ENCODE measurements at places on chromosomes 3 and 15.
A peak's percentile ranks its signal among the peaks of the same experiment; 100 is the strongest.

GRCh38 chr15:60936186-60936585, 292.9 kb downstream of the RORA start:
- DNase-seq, result no peak

DNA sequence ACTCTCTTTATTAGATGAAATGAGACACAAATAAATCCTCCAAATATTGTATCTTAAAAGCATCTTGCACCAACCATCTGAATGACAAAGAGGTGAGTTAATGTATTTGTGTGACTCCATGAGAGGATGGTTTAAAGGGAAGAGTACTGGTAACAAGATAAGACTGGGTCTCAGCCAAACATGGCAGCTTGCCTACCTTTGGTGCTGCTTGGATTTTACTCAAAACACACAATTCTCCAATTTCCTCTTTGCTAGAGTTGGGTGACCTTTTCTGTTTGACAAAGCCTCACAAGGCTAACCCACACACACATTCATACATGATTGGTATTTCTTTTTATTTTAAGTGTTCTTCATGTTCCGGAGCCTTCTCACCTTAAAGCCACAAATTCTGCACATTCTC, 506.4 kb downstream of the FGF12 start:
- no peak for DNase-seq

DNA sequence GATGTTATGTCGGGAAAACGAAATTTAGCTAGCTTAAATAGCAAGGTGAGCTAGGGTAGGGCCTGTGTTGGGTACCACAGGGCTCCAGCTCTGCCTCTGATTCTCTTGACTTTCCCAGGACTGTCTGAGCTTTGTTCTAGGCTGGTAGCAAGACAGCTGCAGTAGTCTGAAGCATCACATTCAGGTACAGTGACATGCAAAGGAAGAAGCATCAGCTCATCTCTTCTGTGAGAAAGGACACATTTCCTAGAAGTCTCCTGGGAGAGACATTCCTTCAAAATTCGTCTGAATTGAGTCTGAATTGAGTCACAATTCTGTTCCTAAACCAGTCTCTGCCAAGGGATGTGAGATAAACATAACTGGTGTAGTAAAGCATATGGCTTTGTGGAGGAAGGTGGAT, 8.5 kb upstream of the UBXN7 start:
- DNase-seq, result peak; percentile 21

DNA sequence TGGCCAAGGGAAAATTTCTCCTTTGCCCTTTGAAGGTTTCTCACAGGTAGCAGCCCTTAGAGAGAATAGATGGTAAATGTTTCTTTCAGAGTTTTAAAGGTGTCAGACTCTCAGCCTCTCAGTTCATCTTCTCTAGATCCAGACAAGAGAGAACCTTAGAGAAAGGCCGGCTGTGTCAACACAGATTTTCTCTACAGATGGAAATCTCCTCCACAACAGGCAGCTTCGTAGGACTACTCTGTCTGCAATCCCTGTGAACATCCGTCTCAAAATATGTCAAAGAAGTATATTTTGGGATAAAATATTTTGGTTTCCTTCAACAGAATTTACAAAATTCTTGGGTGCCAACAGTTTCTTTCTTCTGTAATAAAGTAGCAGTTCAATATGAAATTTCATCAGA, 282.1 kb upstream of the POU1F1 start:
- no peak for DNase-seq

- no peak for DNase-seq
Observed at GRCh38 chr3:45936261-45936660, 7.0 kb upstream of the CXCR6 start.

GRCh38 chr3:7190095-7190494, 329.2 kb downstream of the GRM7 start:
- no peak for DNase-seq

- peak; percentile 84 for DNase-seq
Observed at GRCh38 chr15:95162967-95163531, 931.7 kb downstream of the MCTP2 start.

GRCh38 chr3:183826448-183827250, 1.3 kb upstream of the MAP6D1 start:
- no peak for DNase-seq

DNA sequence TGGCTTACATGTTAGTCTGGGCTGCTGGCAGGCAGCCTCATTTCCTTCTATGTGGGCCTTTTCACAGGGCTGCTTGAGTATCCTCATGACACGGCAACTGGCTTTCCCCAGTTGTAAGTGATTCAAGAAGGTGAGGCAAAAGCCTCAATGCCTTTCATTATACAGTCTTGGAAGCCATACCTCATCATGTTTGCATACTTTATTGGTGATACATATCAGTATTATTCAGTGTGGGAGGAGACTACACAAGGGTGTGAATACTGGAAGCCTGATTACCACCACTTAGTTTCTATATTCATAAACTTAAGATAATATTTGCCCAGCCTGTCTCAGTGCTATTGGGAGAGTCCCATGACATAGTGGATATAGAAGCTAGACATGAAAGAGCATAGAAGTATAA, 346.8 kb downstream of the SOX2 start:
- DNase-seq, result no peak

DNA sequence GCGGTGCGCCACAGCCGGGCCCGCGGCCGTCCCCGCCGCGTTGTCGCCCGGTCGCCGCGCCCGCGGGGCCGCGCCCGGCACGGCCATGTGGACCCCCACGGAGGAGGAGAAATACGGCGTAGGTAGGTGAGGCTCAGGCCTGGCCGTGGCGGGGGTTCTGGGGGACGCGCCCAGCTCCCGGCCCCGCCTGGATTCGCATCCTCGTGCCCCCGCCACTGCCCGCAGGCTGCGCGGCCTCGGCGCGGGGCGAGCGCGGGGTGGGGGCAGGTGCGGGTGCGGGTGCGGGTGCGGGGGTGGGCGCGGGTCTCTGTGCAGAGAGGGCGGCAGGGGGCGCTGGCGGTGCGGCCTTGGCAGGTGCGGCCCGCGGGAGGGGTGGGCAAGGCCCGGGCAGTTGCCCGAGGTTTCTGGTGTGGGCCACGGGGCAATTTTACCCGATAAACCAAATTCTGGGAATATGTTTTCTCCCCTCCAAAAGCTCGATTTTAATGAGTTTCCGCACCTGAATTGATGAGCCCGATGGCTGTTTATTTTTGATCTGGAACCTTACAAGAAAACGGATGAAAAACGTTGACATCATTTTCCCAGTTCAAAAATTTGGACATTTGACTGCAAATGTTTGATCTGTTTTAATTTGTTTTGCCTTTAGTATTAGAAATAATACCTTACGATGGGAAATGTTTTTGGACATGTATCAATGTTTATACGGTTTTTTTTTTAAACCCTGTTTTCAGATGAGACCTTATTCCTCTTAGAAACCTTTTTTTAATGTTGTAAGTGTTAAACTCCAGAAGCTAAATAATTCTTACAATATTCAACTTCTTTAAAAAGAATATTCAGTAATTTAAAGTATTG, 678 bp downstream of the DOCK3 start:
- no peak for DNase-seq

- DNase-seq, result no peak
Observed at GRCh38 chr3:106440672-106441071, 571.9 kb upstream of the CBLB start.

DNA sequence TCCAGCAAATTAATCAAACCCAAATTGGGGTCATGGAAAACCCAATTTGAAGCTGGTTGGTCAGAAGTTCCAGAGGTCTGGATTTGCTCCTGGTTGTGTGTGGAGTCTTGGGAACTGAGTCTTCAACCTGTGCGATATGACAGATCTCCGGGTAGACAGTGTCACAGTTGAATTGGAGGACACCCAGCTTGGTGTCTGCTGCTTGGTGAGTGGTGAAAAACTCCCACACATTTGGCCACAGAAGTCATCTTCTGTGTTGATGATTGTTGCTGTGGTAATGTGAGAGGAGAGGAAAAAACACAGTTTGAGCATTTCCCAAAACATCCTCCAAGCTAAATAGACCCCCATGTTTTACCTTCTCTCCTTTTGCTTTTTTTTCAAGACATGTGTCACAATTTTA, 218.1 kb downstream of the TP63 start:
- DNase-seq, result no peak
